Activated T-helper 1 cell treated with Interleukin-2 at 50 U/mL for 16 hours (primary cell): ENCODE measurements at places on chromosomes 11 and 22.

GRCh38 chr11:118198370-118198769 is 21.9 kb upstream of the SCN2B start:
- DNase-seq: peak; percentile 58

DNA sequence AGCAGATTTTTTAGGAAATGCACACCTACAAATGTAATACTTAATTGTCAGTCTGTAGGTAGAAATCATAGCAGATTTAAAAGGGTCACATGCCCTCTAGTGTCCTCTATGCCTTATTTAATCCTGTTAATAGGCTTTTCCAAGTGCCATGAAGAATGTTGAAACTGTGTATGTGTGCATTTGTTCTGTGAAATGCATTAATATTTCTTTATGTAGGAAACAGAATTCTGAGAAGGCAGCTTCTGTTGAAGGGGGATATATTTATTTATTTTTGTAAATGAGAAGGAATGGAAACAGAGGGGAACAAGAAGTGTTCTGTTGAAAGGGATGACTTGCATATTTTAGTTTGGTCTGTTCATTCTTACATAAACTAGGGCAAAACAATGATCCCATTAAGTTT is 51.0 kb downstream of the SVIP start:
- no peak for DNase-seq

DNA sequence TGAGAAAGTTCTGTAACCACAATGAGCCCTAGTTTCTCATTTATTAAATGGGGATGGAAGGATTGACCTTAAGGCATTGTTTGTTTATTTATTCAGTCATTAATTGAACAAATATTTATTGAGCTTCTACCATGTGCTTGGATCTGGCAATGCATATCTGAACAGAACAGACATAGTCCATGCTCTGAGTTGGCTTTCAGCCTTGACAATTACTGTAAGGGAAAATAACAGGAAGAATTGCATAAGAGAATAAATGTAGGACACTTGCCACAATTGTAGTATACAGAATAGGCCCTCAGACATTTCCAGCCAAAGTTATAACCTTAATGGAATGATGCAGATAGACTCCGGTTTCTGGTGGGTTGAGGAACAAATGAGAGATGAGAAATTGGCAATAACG is 160.5 kb upstream of the TTC12 start:
- DNase-seq: no peak

DNA sequence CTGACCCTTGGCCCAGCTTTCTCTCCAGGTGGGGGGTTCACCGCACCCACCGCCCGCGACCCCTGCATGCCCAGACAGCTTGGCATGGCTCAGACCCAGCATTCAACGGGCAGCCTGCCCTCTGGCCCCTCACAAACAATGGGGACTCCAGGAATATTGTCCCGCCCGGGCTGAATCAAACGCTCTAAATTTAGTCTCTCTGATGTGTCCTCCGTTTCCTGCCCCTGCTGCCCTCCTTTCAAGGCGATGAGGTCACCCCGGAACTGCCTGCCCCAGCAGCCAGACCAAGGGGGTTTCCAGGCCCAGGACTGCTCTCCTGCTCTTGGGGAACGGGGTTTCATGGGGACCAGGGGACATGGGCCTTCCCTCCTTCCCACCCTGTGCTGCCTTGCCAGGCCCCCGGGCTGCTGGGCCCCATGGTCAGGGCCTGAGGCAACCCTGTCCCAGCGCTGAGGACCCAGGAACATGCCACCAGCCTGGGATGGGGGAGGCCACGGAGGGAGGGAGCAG is 10.1 kb upstream of the PDGFB start:
- DNase-seq: no peak

DNA sequence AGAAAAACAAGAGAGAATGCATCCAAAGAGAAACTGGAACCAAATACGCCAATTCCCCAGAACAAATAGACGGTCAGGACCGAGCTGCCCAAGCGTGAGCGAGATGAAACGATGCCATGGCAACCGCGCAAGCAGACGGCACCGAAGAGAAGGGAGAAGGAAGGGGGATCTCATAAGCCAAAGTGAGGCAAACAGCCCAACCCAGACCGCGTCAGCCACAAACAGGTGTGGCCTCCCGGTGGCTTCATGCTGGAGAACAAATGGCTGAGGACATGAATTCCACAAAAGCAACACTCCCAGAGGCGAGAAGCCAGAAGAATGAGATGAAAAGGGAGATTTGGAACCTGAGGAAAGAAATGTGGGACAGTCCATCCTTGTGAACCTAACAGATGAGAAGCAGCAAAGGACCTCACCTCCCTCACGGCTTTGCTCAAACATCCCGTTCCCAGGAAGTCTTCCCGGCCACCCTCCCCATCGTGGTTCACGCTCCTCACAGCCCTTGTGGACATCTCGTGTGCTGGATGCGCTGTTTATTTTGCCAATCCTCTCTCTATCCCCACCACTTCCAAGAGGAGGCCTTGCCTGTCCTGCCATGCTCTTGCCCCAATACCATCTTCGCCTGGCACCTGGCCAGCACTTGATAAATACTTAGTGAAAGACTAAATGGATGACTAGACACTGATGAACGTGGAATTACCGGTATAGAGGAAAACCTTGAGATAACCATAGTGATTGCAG is 89.1 kb upstream of the RTL6 start:
- no peak for DNase-seq

- DNase-seq: no peak
Observed at GRCh38 chr11:57800444-57801182, 39.0 kb downstream of the CTNND1 start.

- no peak for DNase-seq
Observed at GRCh38 chr11:128694618-128695481, 978 bp downstream of the FLI1 start.

DNA sequence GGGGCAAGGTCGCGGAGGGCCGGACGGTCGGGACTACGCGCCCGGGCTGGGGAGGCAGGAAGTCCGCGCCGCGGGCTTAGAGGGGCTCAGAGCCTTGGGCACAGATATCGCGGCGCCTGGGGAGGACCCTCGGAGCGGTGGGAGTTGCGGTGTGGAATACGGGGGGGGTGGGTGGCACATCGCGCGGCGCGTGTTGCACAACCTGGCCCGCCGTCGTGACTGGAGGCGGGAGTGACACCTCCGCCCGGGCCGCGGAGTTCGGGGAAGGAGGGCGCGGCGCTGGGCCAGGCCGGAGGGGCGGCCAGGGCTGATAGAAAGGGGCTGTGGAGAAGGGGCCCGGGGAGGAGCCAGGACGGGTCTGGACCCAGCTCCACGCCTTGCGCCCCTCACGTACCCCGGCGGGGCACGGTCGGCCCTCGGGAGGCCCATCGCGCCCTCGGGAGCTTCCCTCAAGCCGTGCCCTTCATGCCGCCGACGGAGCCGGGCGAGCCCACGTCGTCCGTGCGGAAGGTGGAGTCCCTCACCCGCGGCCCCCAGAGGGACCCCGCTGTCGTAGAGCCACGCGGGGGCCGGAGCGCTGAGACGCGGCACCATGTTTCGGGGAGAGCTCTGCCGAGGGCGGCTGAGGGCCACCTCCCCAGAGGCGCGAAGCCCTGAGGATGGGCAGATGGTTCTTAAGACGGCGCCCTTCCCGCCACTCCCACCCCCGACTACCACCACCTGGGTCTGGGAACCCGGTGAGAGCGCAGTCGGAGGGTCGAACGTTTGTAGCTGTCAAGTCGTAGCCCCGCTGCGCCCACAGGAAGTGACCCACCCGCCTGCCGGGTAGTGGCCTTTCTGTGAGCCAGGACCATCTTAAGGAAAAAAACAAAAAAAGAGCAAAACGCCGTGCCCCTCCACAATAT is 729 bp downstream of the IL17RA start:
- no peak for DNase-seq

DNA sequence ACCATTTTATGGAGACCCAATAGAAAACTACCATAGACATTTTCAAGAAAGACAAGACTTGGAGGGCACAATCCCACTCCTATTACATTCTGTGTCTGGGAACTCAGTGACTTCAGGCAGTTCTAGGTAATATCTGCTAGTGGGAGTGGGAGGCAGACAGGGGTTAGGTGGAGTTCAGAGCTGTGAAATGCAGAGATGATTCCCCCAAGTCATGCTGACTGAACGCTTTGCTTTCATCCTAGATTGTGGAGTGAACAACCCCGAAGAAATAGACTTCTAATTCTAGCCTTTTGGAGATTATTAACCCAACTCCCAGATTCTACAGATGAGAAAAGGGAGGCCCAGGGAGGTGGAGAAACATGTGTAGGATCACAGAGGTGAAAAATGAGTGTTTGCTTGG is 437.8 kb upstream of the CADM1 start:
- no peak for DNase-seq

- no peak for DNase-seq
Observed at GRCh38 chr11:95680169-95680929, 109.2 kb downstream of the FAM76B start.

- DNase-seq: no peak
Observed at GRCh38 chr11:77086521-77087472, 15.8 kb upstream of the OMP start.

DNA sequence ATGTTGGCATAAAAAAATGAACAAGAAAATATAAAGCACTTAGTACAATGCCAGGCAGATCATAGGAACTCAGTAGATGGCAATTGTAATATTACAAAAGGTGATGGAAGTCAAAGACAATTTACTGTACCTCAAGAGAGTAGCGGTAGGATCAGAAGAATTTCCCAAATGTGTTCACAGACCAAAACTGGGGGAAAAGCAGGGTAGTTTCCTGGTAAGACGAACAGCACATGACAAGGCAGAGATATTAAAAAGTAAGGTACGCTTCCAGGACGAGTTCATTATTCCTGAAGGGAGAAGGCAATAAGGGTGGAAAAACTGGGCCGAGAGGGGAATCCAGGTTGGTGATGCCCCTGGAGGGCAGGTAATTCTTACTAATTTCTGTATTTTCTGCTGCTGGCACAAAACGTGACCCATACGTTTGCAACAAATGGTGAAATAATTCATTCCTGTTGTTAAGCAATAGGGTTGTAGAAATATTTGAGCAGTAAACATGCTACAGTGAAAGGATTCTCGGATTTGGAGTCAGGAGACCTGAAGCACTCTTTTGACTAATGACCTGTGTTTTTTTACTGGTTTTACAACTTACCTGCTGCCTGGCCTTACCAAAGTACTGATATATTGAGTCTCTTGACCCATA is 786 bp upstream of the ANKRD42 start:
- no peak for DNase-seq

GRCh38 chr22:24432059-24432853 is 4.9 kb downstream of the ADORA2A start:
- DNase-seq: no peak

GRCh38 chr11:119591836-119592310 is 137.1 kb downstream of the NECTIN1 start:
- no peak for DNase-seq

DNA sequence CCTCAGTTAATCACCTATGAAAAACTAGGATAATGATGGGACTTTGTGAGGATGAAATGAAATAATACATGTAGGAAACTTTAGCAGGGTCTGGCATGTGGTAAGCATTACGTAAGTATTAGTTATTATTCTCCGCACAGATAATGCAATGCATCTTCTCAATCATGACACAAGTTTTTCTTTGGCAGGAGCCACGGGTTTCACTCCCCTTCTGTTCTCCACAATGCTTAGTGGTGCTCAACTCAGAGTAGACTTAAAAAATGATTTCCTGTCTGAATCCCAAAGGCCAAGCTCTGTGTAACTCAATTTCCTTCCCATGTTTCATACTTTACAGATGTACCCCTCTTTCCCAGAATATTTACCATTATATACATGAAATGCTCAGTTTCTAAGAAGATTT is 82.9 kb downstream of the CCDC34 start:
- no peak for DNase-seq

DNA sequence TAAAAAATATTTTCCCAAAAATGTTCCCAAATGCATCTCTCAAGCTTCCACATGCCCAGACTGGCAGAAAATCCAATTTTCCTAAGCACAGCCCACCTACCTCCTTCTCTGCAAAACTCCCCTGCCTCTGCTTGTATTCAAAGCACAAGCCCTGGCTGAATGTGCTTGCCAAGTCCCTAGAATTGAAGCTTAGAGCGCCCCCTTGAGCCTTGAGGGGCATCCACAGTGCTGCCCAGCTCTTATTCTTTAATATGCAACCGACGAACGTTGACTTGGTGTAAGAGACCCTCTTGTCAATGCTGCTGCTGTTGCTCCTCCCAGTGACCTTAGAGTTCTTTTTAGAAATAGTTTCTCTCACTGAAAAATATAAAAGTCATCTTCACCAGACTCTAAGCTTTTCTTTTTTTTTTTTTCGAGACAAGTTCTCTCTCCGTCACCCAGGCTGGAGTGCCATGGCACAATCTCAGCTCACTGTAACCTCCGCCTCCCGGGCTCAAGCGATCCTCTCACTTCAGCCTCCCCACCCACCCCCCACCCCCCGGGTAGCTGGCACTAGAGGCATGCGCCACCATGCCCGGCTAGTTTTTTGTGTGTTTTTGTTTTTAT is 63.5 kb upstream of the CAPRIN1 start:
- peak; percentile 43 for DNase-seq

DNA sequence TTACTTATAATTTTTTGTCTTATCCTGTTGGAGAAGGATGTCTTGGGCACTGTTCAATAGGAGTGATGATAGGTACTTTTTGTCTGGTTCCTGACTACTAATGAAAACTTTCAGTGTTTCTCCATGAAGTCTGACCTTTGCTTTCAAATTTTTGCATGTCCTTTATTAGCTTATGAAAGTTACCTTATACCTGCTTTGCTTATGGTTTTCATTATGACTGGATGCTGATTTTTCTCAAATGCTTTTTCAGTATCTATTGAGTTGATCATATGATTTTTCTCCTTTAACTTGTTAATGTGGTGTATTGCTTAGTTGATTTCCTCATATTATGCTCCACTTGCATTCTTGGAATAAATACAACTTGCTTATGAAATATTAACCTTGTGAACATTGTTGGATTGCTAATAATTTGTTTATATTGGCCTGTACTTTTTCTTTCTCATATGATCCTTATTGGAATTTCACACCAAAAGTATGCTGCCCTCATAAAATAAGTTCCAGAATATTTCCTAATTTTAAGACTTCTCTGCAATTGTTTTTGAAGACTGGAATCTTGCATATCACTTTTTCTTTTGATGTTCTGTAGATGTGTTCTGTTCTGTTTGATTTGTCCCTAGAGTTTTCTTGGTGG is 85.0 kb upstream of the SC5D start:
- DNase-seq: no peak

DNA sequence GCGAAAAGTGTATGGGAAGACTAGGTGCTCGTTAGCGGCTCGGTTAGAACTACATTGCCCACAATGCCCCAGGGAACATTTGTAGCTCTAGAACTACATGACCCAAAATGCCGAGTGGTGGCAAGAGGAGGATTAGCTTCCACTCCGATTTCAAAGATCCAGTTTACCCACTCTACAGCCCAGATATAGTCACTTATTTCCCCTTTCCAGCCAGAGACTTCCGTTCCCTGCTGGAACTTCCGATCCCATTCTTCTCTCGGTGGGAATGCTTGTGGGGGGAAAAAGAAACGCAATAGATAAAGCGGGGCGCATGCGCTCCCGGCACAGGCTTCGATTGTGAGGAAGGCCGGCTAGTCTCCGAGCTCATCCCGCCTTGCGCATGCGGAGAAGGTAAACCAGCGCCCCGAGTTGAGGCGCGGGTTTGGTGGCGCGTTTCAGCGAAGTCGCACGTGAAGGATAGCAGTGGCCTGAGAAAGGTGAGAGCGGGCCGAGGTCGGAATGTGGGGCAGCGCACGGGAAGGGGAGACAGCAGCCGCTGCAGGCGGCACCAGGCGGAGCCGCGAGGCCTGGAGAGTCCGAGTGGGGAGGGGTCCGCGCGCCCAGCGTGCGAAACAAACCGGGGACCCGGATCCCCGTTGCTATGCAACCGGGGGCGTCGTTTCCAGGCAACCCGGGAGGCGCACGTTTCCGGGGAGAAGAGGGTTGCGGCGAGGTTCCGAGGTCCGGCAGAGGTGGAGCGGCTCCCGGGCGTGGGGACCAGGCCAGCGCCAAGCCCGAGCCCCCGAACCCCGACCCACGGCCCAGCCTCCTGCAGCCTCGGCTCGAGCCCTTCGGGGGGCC is at the start of gene TMEM109:
Gene TMEM109, plus strand, starts transcription at position 366 of the 840 bp plus-strand sequence. CDS start 5,536 bp downstream, outside the sequence.
- DNase-seq: peak; percentile 78

- DNase-seq: no peak
Observed at GRCh38 chr11:74024261-74025029, 15.6 kb upstream of the UCP3 start.
